Left colon (tissue), 2 donors: ENCODE measurements at places on chromosomes 5 and 9. TPM values are rescaled to one million over a fixed set of nuclear protein-coding genes. Genes with fewer than 3 reads are reported as not detected.

GRCh38 chr5:95439801-95440493, 48.8 kb downstream of the FAM81B start:
- no peak for DNase-seq

DNA sequence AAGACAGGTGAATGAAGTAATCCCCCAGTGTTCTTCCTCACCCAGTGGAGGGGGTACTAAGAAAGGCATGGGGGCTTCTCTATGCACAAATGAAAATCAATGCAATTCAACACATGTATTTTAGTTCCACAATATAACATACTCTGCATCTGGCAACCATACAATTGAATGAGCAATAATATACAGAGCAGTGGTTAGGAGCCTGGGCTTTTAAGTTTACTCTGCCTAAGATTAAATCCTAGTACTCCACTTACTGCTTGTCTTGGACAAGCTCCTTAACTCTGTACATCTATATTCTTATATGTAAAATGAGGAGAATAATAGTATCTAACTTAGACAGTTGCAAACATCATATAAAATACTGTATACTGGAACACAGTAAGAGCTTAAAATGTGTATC, 195.4 kb upstream of the TRIM32 start:
- DNase-seq, result no peak

DNA sequence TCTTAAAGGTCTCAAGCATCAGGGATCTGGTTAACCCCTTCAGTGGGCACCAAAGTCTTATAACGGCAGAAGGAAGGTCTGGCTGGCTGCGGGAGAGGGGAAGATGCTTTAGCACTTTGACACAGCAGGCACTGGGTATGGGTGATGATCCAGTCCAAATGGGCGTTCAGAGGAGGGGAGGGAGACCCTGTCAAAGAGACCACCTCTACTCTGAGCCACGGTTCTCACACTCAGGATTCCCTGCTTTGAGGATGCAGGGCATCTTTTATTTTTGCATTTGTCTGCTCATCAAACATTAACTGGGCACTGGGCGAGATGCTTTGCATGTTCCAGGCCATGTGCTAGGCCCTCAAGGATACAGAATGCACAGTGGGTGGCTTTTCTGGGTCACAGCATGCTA, 204.0 kb downstream of the DAB2IP start:
- DNase-seq, result no peak

DNA sequence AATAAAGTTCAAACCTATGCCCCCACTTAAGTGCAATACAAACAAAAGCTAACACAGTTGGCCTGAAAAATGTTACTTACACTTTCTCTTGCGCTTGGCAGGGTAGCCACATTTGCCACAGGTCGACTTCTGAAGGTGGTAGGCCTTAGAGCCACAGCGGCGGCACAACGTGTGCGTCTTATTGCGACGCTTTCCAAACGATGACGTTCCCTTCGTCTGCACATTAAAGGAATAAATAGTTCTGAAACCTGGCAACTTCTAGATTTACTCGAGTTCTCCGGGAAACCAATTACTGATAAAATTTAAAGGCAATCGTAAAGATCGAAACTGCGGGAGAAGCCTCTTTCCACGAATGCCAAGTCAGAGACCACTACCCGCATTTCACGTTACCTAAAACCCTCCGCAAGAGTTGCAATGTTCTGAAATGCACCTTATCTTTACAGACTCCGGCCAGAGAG, 602 bp downstream of the RPL37 start:
- DNase-seq, result peak; percentile 32

DNA sequence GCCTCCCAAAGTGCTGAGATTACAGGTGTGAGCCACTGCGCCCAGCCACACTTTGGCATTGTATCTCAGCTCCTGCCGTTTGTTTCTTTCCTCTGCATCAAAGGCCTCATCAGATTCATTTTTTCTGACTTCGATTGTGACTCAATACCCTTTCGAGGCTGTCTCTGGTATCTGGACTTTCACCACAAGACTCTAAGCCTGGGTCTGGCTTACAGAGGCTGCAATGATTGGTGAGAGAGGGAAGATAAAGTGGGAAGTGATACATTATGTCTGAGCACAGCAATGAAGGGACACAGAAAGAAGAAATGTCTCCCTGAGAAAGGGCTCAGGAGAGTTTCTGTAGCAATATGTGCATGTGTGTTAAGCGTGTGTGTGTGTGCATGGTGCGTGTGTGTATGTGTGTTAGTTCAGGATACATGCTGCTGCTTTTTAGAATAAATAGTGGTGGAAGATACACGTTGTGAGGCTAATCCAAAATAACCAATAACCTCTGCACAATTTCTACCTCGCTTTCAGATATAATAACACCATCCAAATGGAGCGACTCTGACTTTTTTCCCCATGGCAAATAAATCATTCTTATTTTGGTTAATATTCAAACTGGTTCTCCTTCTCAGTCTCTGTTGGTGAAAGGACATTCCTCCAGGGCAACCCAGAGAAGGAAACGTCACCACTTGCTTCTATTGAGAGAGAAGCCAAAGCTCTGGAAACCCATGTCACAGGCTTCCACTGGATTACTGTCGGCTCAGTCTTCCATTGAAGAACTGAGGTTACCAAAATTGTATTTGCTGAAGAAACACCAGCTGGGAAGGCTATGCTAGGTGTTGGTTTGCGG, 8.1 kb upstream of the DAB2 start:
- no peak for DNase-seq

GRCh38 chr9:11915699-11916098, 777.5 kb upstream of the TYRP1 start:
- DNase-seq, result no peak

GRCh38 chr5:180494060-180494509, at the start of gene CNOT6:
CNOT6 (plus strand) TSS chr5:180494379; CDS start chr5:180529277, 34,898 bp downstream.
- DNase-seq, result peak; percentile 86

Gene ALDH1B1
- 53.9 TPM for total RNA-seq
